ENCODE measurements at places on chromosomes 6 and 20.

- no peak for DNase-seq
These were observed 328.8 kb upstream of the BTBD3 start for GRCh38 chr20:11588875-11589274.

- no peak for DNase-seq
These were observed 30.6 kb downstream of the PTCHD4 start for GRCh38 chr6:48080227-48081009.

DNA sequence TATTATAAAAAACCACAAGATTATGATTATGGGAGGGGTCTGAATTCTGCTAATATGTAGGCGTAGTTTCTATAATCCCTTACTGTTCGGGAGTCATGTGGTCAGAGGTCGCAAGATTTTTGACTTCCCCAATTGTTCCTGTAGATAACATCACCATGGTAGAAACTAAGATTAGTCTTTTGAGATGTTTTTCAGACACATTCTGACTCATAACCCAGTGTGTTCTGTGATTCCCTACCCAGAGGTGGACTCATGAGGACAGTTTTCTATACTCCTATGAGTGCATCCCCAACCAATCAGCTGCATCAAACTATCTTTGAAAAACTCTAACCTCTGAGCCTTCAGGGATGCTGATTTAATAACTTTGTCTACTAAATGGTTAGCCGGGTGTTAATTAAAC is 175.5 kb downstream of the RFPL4B start:
- DNase-seq, result no peak

DNA sequence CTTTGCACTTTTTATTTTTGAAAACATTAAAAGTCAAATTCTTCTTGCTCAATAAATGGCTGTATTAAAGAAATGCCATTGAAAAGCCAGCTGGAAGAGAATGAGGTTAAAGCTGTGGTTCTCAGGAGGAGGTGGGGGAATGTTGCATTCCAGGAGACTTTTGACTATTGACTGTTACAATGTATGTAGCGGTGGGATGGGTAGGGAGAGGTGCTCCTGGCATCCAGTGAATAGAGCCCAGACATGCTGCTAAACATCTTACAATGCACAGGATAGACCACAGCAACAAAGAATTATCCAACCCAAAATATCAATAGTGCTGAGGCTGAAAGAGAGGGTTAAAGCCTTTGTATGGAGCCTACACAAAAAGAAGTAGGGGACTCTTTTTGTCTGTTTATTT is 295.9 kb downstream of the NKAIN2 start:
- DNase-seq, result no peak

DNA sequence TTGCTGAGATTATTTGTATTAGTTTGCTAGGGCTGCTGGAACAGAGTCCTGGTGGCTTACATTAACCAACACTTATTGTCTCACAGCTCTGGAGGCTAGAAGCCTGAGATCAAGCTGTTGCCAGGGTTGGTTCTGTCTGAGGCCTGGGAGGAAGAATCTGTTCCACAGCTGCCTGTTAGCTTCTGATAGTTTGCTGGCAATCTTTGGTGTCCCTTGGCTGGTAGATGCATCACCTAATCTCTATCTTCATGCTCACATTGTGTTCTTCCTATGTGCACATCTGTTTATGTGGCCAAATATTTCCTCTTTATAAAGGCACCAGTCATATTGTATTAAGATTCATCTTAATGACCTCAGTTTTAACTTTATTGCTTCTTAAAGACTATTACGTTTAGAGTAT is 19.5 kb downstream of the SF3B5 start:
- no peak for DNase-seq

GRCh38 chr20:58361481-58362205 is 27.4 kb upstream of the VAPB start:
- no peak for DNase-seq

- DNase-seq, result no peak
These were observed 434.1 kb downstream of the RFPL4B start for GRCh38 chr6:112781241-112781640.

GRCh38 chr6:29489286-29489685 is 1.5 kb upstream of the MAS1L start:
- no peak for DNase-seq

GRCh38 chr6:146429831-146430230 is 113.8 kb upstream of the RAB32 start:
- DNase-seq, result no peak

- no peak for DNase-seq
These were observed 41.3 kb downstream of the CARMIL1 start for GRCh38 chr6:25320459-25320858.

- no peak for DNase-seq
These were observed 203.9 kb downstream of the PREX1 start for GRCh38 chr20:48623906-48624265.

DNA sequence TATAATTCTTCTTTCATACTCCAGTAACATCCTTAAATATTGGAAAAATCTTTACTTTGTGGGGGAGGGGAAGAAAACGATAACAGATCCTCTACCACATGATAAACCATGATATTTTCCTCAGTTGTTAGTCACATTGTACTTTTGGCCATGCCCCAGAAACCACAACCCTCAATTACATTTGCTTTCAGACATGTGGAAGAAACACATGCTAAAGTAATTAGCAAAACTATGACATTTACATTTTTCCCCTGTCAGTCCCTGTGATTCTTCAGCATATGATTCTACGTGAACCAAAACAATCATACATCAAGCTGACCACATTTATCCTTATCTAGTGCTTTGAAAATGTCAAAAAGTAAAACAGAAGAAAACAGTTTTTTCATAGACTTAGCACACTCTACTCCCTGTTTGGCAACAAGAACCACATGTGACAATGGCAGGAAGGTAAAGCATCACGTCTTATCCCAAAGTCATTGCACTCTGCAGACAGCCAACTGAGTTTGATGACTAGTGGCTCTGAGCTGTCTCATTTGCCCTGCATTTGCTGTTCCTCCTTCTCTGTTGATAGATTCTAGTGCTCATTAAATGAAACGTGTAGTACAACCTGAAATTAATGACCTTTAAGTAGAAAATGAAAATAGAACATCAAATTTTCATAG is 505.8 kb upstream of the MARCKS start:
- no peak for DNase-seq

- DNase-seq, result no peak
These were observed 139.3 kb upstream of the PMEPA1 start for GRCh38 chr20:57849121-57849520.

DNA sequence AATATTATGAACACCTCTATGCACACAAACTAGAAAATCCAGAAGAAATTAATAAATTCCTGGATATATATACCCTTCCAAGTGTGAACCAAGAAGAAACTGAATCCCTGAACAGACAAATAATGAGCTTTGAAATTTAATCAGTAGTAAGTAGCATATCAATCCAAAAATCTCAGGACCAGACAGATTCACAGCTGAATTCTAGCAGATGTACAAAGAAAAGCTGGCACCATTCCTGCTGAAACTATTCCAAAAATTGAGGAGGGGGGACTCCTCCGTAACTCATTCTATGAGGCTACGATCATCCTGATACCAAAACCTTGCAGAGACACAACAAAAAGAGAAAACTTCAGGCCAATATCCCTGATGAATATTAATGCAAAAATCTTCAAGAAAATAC is 67.0 kb upstream of the PDE7B start:
- DNase-seq, result no peak

DNA sequence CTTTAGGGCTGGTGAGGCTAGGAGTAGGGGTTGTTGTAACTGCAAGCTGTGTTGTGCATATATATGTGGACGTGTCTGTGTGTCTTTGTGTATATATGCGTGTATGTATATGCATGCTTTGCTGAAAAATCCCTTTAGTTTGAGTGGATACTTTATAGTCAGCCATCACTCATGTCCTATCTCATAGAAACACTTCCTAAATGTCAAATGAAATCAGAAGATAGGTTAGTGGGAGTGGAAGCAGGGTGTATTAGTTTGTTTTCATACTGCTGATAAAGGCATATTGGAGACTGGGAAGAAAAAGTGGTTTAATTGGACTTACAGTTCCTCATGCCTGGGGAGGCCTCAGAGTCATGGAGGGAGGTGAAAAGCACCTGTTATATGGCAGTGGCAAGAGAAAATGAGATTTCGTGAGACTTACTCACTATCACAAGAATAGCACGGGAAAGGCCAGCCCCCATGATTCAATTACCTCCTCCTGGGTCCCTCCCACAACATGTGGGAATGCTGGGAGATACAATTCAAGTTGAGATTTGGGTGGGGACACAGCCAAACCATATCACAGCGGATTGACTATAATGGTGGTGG is 131.1 kb downstream of the JARID2 start:
- DNase-seq, result no peak

DNA sequence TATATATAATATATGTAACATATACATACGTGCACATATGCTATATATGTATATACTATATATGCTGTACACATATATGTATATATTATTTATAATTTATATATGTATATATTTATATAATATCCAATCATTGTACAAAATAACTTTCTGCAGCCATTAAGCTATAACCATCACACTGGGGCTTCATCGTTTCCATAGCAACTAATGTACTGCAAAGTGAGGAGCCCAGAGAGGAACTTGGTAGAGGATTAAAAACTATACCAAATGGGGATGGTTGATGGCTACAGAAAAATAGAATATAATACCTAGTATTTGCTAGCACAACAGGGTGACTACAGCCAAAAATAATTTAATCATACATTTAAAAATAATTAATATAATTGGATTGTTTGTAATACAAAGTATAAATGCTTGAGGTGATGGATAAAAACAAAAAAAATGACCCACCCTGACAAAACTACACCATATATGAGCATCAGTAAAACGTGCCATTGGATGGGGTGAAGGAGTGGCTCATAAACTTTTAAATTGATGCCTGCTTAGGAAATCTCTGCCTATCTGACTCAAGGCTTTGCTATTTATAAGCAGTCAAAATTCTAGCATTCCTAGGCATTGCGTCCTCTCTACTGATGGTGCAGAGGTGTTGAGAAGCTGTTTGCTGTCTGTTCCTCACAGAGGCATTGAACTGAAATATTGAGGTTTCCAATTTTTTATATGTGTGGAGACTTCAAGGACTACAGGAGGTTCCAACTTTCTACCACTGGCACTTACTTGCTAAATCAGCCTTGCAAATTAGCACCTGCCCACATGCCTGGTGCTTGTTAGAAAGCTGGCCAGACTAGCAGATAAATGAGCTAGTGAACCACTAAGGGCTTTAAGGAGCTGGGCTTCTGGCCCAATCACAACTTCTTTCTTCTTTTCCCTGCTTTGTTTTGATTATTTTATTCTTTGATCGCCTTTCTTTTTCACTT is 190.1 kb downstream of the SCP2D1 start:
- no peak for DNase-seq
